ENCODE measurements at places on chromosomes 11 and 22.
A peak's percentile ranks its signal among the peaks of the same experiment; 100 is the strongest.

DNA sequence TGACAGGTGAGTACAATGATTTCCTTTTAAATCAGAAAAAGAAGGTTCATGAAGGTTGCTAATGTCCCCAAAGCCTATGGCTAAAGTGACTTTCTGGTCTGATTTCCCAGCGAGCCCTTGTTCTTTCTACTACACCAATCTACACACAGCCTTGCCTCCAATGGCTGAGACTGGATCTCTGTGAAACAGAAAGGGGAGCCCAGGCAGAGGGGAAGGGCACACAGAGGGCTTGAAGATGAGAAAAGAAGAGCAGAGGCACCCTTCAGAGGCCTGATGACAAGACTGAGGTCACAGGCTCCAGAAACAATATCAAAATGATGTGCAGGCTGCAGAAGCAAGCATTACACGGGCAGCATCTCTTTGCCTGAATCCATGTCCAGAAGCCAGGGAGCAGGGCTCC lies 1.5 kb downstream of the SYN3 start:
- no peak for DNase-seq

- no peak for DNase-seq
Measured at GRCh38 chr11:103257360-103257759, 148.1 kb downstream of the DYNC2H1 start.

GRCh38 chr11:10381736-10382135 lies 73.3 kb upstream of the AMPD3 start:
- DNase-seq, result no peak

DNA sequence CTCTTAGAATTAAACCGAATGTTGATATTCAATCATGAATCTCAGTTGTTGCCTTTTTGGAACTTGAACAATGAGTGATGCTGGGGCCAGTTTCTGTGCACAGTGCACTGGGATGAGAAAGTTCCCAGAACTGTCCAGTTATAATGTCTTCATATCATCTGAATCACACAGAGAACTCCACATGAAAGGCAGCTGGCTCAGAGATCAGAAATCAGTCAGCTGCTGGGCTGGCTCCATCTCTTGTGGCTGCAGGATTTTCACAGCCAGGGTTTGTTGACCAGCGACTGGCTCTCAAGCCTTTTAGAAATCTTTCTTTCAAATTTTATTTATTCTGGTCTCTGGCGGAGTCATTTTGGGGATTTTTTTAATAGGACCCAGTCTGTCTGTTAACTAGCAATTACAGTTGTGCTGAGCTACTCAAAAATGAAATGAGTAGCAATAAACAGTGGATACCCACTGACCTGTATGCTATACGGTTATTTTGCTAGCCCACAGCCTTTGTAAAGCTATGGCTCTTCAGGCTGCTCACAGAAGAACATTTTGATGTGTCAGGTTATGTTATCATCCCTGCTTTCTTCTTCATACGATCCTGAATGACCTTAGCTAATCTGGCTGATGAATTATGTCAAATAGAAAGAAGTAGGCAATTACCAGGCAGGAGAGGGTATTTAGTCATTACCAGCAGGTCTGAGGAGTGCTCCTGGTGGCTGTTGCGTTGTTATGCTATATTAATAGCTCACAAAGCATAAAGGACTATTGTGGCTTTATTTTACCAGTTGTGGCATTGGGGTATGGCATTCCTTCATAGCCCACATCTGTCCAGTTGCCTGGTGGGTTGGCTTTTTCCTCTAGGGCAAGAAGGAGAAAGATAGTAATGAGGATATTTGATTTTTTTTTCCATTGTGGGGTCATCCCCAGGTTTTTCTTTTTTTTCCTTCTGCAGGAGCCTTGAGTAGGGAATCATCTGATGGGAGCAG lies 3.6 kb downstream of the FAT3 start:
- DNase-seq, result peak; percentile 25

DNA sequence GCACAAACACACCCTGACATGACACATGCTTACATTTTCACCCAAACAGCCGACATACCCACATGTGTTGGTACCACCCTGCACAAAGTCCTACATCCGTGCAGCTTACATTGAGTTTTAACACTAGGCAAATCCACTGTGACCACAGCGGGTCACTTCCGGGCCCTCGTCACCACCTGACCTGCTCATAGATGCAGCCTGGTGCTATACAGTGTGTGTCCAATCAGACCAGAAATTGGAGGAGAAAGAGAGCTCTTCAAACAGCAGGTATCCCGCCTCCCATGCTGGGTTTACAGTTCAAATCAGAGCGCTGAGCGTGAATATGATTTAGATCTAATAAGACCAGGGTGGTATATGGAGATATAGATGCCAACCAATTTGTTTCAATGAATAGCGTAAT lies 35.4 kb downstream of the PHF21B start:
- no peak for DNase-seq

DNA sequence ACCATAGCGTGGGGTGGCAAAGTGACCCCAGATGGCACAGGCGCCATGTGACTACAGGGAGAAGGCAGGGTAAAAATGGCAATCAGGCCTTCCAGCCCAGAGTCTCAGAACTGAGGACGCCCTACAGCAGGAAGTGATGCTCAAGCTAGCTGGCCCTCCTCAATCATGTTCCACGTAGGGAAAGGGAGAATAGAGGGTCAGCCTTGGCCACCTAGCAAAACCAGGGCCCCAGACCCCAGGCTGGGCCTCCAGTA lies 978 bp upstream of the ANKRD13D start:
- no peak for DNase-seq

GRCh38 chr22:23235425-23235824 lies 55.1 kb downstream of the BCR start:
- DNase-seq, result no peak

DNA sequence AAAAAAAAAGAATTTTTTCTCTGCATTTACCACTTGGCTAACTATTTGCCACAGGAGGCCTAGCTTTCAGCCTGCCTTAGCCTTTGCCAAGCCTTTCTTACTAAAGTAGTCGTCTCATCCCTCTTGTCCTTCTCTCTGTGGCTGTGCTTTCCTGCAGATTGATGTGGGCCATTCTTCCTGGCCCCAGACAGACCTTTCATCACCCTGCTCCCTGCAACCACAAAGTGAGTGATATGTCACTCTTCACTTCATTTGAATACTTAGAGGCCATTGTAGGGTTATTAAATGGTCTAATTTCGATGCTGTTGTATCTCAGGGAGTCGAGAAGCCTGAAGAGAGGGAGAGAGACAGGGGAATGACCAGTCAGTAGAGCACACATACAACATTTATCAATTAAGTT lies 37.6 kb downstream of the ART5 start:
- no peak for DNase-seq

GRCh38 chr11:1303126-1303821 lies 6.2 kb downstream of the TOLLIP start:
- peak; percentile 52 for DNase-seq

GRCh38 chr11:72202571-72202970 lies 10.6 kb downstream of the FOLR1 start:
- DNase-seq, result no peak

DNA sequence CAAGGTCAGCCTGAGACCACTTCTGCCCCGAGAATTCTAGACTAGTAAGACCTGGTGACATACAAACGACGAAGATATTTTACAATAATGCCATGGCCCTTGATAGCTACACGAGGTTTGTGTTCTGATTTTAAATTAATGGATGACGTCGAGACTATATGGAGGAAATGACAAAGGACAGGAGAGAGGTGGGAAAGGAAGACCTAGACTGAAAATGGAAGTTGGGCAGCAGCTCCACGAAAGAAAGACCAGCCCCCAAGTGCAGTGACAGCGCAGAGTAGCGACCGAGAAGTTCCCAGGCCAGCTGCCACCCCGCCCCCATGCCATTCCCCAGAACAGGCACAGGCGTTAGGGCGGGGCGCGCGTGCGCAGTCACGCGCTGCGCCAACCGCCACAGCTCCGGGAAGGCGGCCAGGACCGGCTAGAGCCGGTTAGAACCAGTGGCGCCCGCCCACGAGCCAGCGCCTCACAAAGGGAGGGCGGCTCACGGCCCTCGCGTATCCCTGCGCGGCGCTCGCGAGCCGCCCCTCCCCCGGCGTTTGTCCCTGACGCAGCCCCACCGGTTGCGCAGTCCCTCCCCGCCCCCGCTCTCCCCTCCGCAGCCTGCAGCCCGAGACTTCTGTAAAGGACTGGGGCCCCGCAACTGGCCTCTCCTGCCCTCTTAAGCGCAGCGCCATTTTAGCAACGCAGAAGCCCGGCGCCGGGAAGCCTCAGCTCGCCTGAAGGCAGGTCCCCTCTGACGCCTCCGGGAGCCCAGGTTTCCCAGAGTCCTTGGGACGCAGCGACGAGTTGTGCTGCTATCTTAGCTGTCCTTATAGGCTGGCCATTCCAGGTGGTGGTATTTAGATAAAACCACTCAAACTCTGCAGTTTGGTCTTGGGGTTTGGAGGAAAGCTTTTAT lies 1.5 kb upstream of the MALAT1 start:
- DNase-seq, result peak; percentile 97

DNA sequence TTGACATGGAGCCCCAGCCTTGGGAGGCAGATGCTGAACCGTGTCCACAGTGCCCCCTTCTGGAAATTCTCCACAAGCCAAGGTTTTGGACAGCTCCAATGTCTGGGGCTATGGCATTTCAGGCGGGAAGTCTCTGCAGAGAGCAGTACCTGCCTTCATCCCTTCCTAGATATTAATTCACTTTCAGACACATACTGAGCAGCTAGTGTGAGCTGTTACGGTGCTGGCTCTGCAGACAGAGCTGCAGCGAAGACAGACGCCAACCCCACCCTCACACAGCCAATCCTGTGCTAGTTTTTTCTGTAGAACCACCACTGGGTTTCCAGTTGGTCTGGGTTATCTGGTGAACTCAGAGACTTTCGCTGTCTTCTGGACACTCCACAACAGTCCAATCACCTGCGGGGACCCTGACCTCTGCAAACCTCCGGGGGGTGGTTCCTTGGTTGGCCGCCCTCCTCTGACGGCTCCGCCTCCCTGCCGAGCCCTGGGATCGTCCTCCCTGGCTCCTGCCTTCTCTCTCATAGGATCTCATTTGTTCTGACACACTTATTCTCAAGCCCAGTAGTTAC lies 9.1 kb downstream of the LMF2 start:
- DNase-seq, result peak; percentile 66

GRCh38 chr11:131066551-131066950 lies 150.3 kb upstream of the SNX19 start:
- no peak for DNase-seq

DNA sequence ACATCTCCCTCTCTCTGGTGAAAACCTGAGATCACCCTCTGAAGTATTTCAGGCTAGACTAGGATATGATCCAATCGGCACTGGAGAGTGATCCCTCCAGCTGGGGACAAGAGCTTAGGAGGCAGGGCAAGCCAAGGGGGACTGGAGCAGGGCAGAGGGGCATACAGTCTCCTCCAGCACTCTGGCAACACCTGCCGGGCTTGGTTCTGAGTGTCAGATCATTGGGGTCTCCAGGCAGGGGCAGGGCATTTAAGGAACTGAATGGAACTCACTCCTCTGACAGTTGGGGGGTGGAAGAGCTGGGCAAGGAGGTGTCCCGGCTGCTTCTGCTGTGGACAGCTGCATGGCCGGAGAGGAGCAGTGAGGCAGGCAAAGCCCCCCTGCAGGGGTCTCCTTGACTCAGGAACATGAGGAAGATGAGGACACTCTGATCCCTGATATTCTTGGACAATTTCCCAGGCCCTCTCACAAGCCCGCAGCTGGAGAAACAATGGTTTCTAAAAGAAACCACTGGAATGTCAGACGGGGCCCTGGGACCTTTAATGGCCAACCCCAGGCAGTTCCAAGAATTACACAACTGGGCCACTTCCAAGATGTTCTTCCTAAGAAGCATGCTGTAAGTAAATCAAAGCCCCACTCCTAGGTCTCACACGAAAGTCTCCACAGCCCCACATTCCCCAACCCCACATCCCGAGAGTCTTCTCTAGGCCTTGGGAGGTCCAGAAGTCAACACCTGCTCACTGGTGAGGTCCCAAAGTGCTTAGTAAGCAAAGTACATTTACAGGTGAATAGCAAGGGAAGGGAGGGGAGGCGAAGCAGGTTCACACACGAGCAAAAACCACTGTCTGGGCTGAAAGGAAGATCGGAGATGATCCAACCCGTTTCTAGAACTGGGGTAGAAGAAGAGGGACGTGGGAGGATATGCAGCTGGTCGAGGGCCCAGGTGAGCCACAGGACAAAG lies 1.2 kb upstream of the CCDC86 start:
- peak; percentile 6 for DNase-seq

DNA sequence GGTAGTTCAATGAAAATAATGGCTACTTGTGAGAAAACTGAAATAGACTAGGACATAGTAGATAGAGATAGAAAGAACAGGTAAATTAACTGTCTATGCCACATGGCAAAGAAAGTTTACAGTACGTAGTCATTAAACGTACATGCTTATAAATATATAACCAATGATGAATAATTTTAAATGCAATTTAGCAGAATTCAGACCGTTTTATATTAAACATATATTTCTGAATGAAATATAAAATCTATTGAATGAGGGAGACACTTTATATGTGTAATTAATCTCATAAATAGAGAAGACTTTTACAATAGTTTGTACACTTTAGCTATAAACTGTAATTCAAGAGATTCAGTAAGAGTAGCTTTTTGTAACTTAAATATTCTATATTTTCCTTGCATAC lies 124.4 kb upstream of the VPREB1 start:
- DNase-seq, result no peak

GRCh38 chr11:130548491-130548833 lies 100.0 kb downstream of the ADAMTS15 start:
- no peak for DNase-seq

DNA sequence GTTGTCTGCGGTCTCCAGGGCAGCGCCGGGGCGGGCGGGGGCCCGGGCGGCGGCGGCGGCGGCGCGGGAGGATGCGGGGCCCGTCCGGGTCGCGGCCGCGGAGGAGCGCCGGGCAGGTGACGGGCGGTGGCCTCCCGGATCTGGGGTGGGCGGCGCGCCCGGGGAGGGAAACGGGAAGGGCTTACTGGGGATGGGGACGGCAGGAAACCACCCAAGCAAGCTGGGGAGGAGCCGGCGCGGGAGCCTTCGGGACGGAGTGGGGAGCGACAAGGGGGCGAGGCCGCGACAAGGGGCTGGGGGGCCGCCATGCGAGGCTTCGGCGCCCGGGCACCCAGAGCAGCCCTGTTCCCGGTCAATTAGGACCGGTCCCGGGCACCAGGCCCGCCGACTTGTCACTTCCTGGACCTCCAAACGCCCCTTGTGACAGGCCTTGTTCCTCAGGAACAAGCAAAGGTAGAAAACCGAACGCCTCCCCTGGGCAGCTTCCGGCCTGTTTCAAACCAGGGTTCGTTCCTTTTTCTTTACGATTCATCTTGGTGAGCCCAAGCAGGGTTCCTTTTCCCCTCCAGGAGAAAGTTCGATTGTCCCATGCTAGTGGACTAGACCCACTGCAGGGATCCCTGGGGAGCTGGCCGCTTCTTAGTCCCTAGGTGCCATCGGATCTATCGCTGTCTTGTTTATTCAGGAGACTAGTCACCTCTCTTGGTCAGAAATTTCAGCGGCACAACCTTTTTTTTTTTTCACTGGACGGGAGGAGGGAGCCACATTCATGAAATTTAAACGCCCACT lies 492 bp downstream of the JHY start:
- DNase-seq, result no peak

All from midbrain (tissue), 1 donor.